ENCODE measurements at places on chromosomes 7 and 10.

DNA sequence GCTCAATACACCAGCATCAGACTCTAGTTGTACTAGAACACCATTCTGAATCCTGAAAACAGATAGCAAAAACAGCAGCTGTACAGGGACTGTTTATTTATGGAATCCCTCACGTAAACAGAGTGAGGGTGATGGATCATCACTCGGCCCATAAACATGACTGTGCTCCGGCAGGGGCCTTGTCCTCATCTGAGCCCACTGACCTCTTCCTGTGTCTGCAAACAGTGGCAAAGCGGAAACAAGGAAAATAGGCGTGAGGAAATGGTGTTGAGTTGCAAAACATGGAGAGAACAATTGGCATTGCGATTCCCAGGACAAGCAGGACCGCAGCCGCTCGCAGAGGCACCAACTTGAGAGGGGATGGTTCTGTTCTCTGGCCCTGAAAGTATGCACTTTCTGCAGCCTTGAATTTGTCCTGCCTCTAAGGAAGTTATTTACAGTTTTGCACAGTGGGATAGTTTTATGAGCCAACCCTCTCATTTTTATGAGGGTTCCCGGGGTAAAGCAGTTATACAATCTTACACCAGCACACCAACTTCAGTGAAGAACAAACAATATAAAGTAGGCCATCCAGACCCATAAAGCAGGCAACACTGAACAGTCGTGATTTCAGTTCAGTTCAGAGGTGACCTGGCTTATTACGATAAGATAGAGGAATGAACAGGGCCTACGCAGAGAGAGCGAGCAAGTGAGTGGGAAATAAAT, 248.0 kb upstream of the FZD8 start:
- DNase-seq = no peak

GRCh38 chr7:119090851-119091250, 866.3 kb downstream of the ANKRD7 start:
- peak; percentile 1 for DNase-seq

GRCh38 chr10:86644152-86644793, 10.1 kb upstream of the OPN4 start:
- peak; percentile 72 for DNase-seq

DNA sequence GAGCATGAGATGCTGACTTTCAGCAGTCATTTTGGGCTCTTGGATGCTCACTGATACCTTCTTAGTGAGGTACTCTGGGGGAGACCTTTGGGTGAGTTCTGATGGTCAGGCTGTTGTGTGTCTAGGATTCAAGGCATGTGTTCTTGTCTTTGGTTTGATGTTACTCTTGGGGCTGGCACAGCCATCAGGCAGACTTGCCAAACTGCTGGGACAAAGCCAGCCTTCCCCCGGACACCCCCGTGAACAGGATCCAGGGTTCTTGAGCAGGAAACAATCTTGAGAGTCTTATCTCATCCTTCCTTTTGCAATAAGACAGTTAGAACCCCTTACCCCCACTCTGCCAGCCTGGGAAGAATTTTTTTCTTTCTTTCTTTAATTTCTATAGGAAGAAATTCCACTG, 42.2 kb downstream of the SUFU start:
- no peak for DNase-seq

GRCh38 chr7:92205987-92206386, 27.0 kb upstream of the LRRD1 start:
- no peak for DNase-seq

GRCh38 chr7:153509768-153510167, 542.4 kb upstream of the DPP6 start:
- no peak for DNase-seq

DNA sequence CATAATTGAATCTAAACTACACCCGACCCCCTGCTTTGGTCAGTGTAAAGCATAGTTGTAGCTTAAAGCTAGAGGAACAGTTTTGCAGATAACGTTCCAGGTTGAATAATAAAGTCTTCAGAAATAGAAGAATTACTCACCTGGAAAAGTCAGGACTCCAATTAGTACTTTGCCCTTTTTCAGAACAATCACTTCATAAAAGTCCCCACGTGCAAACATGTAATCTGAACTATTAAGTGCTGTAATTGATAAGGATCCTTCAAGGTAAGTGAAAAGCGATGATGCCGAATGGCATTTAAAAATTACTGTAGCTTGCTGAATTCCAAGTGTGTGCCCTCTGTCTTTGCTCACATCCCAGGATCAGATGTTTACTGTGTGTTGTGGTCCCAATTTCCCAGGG, 53.6 kb upstream of the INSYN2A start:
- no peak for DNase-seq

GRCh38 chr10:1938317-1938716, 201.0 kb upstream of the ADARB2 start:
- no peak for DNase-seq

GRCh38 chr10:11609492-11610093, 1.9 kb downstream of the USP6NL start:
- DNase-seq = no peak

- DNase-seq = no peak
Measured at GRCh38 chr10:27356738-27357137, 116.1 kb upstream of the ACBD5 start.

DNA sequence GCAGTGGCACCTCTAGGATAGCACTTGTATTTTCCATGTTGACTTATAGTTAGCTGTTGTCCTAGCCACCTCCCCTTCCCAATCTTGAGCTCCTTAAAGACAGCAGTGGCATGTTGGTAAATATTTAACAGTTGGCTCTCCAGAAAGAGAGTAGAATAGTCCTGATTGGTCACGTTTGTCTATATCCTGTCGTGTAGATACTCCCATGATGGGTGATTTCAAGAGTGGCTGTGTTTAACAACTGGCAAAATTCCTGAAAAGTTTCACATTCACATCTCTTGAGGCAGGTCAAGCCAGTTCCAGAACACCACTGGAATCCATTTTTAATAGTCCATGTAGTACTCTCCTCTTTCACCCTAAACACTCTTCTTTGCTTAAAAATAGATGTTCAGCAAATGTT, 68.2 kb upstream of the FZD1 start:
- no peak for DNase-seq

DNA sequence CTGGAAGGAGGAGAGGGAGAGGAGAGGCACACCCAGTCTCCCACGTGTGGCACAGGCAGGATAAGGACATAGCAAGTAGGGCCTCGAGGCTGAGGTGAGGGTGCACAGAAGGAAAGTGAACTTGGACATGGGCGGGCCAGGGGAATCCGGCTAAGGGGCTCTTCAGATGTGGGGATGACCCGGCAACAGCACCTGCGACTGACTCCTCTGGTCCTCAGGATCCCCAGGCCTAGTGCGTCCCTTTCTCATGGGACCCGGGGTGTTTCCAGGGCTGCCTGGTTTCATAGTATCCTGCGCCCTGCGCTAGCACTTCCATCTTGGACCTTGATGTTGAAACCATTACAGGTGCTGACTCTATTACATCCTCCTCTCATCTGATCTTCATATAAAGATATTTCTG, 96.1 kb upstream of the LYZL2 start:
- no peak for DNase-seq

GRCh38 chr7:140697447-140698143, 1.1 kb downstream of the NDUFB2 start:
- no peak for DNase-seq

DNA sequence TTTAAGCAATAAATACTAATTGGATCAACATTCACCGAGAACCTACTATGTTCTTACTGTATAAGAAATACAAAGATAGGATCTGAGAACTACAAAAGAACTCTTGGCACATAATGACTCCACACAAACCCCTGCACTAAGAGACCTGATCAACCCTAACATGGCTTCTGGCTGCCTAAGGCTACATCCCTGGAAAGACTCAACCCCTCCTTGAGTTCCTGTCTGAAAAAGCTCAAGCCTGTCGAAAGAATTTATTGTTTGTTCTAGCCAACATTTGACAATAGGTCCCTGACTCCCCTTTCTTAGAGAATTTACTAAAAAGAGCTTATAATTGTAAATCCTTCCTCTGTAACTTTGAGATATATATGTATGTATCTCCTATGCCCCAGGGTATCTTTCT, 125.3 kb upstream of the SGCE start:
- no peak for DNase-seq

DNA sequence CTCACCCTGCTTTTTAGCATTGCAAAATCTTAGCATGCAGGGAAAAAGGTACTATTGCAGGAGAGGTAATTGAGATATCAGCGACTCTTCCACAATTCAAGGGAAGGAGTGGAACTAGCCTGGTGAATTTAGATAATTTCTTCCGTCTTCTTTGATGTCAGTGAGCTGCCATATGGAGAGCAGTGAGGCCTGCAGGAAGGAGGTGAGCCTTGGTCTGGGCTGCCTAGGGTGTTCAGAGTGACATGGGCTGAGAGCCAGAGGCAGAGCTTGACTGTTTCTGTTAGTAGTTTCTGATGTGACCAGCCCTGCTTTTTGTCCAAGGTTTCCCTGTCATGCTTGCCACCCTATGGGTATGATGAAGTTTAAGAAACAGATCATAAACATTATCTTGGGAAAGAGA, 28.6 kb downstream of the KAT6B start:
- DNase-seq = no peak

DNA sequence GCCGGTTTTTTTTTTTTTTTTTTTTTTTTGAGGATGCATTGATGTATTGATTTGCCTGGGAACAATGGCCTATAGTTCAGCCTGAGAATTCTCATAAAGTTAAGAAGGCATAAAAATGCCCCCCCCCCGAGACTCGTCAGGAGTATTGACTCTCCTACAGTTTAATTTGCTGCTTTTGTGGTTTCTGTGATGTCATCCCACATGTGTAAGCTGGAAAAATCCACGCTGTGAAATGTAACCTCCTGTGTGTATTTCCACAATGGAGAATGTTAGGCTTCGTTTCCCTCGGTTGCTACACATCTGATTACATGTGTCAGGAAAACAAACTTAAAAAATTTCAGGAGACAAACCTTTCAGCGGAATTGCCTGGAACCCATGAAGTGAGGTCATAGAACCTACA, 117.9 kb downstream of the FANK1 start:
- DNase-seq = peak; percentile 75

- peak; percentile 98 for DNase-seq
Measured at GRCh38 chr7:116569737-116570136, 44.9 kb downstream of the CAV1 start.

DNA sequence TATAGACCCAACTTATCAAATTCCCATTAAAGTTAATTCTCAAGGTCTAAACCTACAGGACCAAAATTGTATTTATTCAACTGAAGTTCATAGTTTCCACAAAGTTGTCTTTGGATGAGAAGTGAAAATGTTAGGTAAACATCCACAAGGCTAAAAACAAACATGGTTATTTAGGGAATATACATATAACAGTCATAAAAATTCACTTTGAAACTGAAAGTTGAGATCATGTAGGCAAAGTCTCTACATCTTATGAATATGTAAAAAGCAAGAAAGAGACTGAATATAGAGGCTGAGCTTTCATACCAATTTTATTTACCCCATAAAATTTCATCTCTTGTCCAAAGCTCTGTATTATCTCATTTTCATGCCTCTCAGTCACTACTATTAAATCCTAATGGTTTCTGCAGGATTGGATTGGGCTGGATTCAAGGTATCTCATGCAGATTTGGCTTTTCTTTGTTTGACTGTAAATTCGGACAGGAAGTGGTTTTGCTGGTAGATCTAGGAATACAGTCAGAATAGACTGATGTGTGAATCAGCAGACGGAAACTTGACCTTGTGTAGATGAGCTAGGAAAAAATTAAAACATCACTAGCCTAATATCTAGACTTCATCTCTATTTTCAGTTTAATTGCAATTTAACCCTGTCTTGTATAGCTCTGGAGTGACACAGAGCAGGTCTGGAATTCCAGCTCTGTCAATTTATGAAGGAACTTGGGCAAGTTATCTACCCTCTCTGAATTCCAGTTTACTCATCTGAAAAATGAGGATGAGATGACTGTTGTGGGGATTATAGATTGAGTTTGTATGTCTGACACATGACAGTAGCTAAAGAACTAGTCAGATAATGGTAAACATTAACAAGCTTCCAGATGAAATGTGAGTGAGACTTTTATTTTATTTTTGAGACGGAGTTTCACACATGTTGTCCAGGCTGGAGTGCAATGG, 27.3 kb upstream of the SKAP2 start:
- DNase-seq = peak; percentile 18

- DNase-seq = no peak
Measured at GRCh38 chr7:22720791-22721786, 5.9 kb upstream of the IL6 start.

GRCh38 chr10:3578682-3579081, 206.3 kb downstream of the KLF6 start:
- DNase-seq = no peak

GRCh38 chr7:33040803-33041516, 21.6 kb downstream of the NT5C3A start:
- no peak for DNase-seq

DNA sequence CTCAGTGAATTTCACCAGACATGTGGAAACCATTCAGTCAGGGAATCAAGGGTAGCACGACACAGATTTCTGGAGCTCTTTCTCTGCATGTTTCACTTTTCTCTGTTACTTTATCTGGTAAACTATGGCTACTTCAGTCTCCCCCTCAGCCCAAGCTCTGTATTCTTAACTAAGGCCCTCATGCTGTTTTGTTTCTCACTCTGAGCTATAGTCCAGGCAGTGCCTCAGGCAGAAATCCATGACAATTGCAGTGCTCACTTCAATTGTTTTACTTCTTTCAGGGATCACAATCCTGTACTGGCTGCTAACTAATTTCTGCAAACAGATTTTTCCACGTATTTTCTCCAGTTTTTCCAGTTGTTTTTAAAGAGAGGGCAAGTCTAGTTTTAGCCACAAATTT, 1599.9 kb upstream of the LRRTM3 start:
- no peak for DNase-seq

DNA sequence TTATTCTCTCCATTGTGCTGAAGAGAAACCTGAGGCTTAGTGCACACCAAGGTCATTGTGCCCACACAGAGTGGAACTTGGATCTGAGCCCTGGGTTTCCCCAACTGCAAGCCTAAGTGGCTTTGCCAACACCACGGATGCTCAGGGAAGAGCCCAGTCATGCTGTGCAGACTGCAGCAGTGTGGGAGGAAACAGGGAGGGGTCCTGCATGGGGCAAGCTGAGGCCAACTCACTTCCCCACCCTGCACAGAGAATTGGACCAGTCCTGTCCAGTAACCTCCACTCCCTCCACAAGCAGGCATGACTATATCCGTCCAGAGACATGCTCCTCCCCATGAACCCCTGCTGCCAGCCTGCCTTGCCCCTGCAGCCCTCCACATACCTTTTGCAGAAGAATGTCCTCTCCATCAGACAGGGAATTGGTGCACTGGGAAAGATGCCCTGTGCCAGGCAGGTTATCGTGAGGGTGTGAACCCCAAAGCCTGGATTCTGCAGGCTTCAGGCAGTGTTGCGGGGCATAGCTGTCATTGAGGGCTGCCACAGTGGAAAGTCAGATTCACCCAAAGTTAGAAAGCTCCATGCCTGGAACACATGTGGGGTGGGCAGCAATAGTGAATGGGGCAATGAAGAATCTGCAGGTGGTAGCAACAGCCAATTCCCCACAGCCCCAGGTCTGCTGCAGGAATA, 44.9 kb downstream of the DRGX start:
- no peak for DNase-seq
